ENCODE measurements at places on chromosomes 3 and 15.

GRCh38 chr3:24253336-24253735 is 241.3 kb downstream of the THRB start:
- DNase-seq, result no peak

DNA sequence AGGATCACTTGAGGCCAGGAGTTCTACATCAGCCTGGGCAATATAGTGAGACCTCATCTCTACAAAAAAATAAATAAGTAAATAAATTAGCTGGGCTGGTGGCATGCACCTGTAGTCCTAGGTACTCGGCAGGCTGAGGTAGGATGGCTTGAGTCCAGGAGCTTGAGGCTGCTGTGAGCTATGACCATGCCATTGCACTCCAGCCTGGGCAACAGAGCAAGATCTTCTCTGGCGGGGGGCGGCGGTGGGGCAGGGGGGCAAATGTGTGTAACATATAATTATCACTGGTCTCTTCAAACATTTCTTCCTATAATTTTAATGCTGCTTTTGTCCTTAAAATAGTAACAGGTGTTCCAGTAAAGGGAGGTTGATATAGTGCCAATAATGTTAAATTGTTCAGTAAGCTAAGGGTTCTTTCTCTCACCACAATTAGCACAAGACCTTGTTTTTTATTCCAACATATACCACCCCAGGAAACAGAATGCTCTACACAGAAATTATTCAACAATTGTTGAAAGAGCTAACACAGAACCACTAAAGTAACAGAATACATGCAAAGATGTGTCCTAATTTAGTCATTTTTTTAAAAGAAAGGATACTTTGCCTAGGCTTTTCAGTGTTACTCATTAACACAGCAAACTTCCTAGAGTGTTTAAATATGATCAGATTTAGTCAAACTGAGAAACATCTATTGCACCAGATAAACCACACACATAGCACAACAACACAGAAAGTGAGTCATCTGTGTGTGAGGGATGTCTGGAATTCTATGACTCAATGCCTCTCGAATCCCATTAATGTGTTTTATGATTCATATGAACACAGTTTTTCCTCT is 29.1 kb downstream of the ANKRD28 start:
- DNase-seq, result no peak

- DNase-seq, result no peak
These were observed 69.1 kb downstream of the FAM174B start for GRCh38 chr15:92586383-92586942.

DNA sequence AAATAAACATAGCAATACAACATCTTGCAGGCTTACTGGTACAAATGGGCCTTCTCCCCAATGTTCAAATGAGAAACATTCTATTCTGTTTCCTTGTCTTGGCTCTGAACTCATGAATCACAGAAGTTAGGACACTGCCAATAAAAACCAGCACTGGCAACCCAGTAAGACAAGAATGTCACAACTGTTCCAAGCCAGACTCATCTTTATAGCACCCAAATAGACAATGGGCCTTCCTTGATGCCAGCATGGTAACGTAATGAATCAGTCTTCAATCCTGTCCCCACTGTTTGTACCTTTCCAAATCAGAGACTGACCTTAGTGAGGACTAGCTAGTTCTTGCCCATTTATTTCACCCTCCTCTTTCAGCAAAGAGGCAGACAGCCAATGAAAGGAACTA is 14.1 kb upstream of the RPS17 start:
- DNase-seq, result no peak

DNA sequence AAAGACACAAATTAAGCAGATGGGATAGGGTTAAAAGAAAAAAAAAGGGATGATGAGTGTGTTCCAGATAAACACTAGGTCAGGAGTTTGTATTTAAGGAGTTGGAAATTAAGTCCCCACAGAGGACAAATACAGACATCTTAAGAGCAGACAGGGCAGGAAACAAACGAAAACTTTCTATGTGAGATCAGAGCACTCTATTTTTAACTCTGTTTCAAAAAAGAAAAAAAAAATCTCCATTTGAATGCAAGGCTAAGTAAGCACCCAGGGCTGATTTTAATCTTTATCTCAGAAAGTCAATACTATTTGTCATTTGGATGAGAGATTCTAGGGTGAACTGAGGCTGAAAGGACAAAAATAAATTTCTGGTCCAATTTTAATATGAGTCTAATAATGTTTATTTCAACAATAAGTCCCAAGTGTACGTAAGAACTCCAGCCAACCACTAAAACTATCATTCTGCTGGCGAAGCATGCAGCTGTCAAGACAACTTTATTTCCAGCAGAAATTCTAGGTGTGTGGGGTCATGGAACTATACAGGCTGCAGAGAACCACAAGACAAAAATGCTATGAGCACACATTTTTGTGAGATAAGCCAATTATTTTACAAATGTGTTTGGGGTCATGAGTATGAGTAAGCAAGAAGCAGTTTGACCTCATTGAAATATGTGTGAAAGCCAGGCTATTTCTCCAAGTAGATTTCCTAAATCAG is 186.1 kb downstream of the FMN1 start:
- DNase-seq, result no peak

- DNase-seq, result peak; percentile 83
These were observed 190.7 kb upstream of the NDN start for GRCh38 chr15:23877502-23878412.

DNA sequence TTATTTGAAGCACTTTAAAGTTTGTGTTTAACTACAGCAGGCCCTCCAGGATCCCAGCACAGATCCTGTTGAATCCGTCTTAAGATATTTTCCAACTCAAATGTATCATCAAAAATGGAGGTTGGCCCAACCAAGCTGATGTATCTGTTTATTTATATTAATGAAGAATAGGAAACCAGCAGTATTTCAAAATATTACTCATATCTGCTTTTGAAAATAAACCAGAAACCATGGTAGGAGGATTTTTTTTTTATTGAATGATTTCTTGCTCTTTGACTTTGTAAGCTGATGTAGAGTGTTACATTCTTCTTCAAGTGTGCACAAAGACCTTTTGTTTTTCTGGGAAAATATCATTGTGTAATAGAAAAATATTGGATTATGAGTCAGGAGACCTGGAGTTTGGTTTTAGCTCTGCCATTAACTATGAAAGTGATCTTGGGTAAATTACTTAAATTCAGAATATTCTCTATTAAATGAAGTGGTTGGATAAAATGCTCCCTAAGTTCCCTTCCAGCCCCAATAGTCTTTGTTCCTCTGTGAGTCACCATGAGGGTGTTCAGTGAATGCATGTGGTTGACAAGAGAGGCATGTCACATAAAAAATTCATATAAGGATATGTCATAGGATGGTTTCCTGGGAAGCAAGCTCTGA is 221.3 kb upstream of the GAP43 start:
- no peak for DNase-seq

DNA sequence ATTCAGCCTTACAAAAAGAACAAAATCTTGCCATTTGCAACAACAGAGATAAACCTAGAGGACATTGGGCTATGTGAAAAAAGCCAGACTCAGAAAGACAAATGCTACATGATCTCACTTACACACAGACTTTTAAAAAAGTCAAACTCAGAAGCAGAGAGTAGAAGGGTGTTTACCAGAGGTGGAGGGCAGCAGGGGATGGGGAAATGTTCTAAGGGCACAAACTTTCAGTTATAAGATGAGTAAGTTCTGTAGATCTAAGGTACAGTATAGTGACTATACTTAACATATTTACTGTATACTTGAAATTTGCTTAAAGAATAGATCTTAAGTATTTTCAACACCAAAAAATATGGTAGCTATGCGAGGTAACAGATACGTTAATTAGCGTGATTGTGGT is 3.0 kb downstream of the MYEF2 start:
- no peak for DNase-seq

DNA sequence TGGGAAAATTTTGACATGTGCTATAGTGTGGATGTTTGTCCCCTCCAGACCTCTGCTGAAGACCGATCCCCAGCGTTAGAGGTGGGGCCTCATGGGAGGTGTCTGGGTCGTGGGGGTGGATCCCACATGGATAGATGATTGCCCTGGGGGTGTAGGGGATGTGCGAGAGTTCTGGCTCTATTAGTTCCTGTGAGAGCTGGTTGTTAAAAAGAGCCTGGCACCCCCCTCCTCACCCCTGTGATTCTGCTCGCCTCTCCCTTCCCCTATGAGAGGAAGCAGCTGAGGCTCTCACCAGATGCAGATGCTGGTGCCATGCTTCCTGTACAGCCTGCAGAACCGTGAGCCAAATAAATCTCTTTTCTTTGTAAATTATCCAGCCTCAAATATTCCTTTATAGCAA is 67.4 kb downstream of the ATP10A start:
- no peak for DNase-seq

DNA sequence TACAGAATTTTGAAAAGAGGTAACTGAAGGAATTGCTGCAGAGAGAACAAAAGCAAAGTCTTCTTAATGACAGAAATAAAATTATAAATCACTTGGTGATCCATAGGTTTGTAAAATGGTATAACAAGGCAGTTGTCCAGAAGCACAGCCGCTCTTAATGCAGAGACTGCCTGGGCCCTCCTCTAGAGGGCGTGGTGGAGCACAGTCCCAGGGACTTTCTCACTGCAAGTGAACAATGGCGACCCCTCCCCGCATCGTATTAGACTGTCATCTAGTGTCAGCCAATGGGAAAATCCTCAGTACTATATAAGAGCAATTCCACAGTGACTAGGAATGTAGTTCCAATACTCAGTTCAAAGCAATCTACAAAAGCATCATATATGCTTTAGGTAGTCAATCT is 26.4 kb upstream of the ZBED2 start:
- no peak for DNase-seq

DNA sequence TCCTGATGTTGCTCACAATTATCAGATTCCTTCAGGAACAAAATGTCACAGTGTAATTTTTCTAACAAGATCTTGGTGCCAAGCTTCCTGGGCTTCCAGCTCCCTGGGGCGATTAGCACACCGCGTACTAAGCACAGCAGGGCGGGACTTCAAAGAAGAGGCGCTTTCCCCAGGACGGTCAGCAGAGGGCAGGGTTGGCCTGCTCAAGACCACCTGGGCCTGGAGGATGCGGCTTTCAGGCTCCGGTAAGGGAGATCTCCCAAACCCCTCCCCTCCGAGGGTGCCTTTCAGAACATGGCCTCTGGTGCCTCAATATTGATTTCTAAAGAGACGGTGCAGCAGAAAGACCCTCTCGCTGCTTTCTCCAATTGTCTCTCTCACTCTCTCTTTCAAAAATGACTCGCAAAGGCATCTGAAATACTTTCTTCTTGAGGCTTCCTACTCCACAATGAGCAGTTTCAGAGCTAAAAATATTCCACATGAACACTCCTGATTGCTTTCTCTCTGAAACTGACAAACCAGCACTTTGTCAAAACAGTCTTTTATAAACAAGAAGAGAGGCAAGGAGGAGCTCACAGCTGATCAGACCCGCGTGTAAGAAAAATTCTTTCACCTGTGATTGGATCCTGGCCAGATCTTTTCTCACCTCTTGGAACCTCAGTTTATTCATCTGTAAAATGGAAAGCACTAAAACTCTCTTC is 154.0 kb downstream of the ADAMTS9 start:
- DNase-seq, result peak; percentile 94

DNA sequence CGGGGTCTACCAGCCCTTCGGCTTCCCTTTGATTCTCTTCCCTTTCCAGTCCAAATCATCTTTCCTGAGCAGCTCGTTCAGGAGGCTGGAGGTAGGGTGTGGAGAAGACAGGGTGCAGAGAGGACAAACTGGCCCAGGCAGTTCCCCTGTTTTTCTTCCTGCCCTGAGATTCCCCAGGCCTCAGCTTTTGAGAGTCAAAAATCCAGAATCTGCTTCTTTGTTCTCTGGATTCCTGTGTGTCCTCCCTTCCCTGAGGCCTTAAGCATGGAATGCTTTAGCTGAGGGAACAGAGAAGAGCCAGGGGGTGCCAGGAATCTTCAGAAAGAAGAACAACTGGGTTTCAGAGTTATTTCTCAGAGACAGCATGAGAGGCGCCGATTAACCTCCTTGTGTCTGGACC is 26.7 kb upstream of the LRTM1 start:
- DNase-seq, result peak; percentile 92

DNA sequence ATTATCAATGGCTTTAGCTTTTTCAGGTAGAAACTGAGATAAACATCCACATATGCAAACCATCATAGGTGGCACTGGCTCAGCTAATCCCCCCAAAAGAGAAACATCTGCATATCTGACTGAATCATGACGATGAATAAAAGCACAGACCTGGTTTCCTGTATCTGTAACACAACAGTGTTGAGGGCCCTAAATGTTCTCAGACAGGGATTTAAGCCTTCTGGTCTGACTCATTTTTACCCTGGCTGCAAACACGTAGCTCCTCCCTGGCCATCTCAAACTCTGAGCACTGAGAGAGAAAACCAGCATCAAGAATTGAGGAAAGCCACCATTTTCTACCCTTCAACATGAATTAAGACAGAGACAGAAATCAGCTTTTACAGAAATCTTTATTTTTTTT is 35.2 kb downstream of the GLB1 start:
- DNase-seq, result no peak

DNA sequence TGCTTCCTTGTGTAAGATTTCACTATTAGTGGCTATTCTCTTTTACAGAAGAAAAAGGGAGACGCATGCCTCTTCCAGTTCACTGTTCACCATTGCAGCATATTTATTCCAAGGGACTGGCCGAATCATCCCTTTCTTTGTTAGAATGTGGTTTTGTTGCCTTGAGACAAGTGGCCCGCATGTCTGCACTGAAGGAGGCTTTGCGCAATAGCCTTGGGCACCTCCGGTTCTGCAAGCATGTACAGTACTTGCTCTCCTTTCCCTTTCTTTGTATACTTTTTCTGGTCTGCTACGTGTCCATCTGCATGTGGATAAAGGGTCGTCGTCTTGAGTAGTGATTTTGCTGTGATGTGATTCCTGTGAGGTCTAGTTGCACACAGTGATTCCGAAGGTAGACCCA is 43.0 kb downstream of the FLNB start:
- peak; percentile 87 for DNase-seq

- no peak for DNase-seq
These were observed 47.2 kb downstream of the CCDC33 start for GRCh38 chr15:74283368-74283767.

- DNase-seq, result peak; percentile 36
These were observed 65.1 kb upstream of the KLF13 start for GRCh38 chr15:31261266-31262142.

DNA sequence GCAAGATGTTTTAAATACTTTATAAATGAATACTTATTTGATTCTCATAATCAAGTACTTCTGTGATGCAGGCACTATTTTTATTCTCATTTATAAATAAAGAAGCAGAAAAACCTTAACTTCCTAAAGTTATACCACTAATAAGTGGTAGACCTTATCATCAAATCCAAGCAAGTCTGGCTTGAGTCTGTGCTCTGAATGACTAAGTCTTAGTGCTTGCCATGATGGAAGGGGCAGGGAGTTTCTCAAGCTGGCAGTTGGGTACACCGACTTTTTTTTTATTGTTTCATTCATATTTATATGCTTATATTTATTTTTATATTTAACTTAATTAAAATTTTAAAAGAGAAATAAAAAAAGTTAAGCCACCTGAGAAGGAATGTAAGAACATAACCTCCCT is 23.6 kb downstream of the SLMAP start:
- no peak for DNase-seq

- DNase-seq, result no peak
These were observed 251.5 kb downstream of the PLCL2 start for GRCh38 chr3:17136136-17136721.

- no peak for DNase-seq
These were observed 159.2 kb downstream of the MEGF11 start for GRCh38 chr15:66094331-66094730.

All from islet precursor cell (in vitro differentiated cells).